ENCODE measurements at places on chromosomes 16 and 17.

DNA sequence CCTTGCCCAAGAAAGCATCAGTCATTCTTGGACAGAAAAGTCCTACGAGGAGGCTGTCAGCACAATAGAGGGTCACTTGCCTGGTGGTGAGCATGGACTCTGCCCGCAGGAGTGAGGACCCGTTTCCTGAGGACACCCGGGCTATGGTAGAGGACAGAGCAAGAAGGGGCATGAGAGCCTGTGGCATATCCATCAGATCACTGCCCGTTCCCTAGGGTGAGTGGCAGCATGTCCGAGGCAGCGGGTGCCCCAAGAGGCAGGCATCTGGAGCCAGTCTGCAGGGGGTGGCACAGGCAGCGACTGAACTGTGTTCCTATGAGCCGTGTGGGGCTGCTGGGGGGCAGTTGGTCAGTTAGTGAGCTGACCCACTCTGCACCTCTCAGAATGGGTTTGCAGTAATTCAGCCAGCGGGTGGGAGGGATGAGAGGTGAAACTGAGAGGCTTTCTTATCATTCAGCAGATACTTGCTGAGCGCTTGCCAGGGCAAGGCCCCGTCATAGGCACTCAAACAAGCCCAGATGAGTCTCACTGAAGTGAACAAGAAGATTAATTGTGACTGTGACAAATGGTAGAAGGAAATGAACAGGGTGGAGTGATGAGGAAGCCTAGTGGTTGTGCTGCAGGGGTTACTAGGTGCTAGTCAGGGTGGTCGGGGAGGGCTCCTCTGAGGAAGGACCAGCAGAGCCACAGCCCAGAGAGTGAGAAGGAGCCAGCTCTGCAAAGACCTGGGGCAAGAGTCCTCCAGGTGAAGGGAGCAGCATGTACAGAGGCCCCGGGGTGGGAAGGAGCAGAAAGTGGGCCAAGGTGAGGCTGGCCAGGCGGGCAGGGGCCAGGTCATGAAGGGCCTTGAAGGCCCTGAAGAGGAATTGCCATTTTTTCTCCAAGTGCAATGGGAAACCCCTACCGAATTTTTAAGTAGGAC is 87.9 kb downstream of the CLEC16A start:
- DNase-seq: no peak

DNA sequence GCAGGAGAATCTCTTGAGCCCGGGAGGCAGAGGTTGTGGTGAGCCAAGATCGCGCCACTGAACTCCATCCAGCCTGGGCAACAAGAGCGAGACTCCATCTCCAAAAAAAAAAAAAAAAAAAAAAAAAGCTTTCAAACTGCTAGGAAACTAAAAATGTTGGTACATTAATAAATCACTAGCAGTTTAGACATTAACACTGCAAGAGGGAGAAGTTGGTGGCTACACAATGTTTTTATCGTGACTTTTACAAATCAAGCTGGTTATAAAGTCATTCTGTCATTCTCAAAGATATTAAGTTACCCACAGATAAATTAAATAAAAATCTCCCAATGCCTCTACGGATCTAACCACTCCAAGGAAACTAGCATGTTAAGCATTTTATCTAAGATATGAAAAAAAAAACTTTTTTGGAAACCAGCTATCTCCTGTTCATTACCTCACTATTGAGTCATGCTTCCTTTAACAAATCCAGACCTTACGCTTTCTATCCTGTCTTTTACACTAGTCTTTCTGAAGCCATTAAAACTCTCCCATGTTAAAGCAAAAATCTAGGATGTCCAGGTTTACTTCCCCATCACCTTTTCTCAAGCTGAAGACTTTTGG is 85.9 kb upstream of the SMURF2 start:
- DNase-seq: no peak

DNA sequence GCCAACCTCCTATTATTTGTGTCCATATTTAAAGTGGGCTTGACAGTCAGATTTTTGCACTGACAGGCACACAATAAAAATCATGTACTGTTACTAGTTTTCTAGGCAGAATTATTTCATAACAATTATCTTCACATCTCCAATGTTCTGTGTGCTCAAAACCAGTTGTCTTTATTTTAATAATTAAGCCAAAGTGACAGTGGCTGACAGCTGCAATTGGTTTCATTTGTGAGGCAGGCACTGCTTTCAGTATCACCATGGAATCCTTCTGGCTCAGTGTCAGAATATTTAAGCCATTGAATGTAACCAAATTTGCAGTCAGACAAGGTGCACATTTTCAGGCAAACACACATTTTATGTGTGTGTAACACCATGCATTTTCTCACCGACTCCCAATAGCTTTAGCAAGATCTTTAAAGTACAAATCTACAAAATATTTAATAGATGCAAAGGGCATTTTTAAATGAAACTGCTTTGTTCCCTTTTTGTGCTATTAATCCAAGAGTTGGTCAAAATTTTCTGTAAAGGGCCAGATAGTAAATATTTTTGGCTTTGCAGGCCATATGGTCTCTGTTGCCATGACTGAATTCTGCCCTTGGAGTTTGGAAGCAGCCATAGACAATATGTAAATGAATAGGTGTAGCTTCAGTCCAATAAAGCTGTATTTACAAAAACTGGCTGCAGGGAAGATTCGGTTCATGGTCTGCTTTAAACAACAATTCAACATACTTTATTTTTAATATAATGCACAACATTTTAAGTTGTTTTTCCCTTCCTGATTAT is 486.0 kb downstream of the KCNJ2 start:
- DNase-seq: no peak

GRCh38 chr17:42389135-42389417 is 834 bp upstream of the STAT3 start:
- no peak for DNase-seq

GRCh38 chr17:49442041-49442440 is 27.4 kb upstream of the PHB1 start:
- no peak for DNase-seq

DNA sequence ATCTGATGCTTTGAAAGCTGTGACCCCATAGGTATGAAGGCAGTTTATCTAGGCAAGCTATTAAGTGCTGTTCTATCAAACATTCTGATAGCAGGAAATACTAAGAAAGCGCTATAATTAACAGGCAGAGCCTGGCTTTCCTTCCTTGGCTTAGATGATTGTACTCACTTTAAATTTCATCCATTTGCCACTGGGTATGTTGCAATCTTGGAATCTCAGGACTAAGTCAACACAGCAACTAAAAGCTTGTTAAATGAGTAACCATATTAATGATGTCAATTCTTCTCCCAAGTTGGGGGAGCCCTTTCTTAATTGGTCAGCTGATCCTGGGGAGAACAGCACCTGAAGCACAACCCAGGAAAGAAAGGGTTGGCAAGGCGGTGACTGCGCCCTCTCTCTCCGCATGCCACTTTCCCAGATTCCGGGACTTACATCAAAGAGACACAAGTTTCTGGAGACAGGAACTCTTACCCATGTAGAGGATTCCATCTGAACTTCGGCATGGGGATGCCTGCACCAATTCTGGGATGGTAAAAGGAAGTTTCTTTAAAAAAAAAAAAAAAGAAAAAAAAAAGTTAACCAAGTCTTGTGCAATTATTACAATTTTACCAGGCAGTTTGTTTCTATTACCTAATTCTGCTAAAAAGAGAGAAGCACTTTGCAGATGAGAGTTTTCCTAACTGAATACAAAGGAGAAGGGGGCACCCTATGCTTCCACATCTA is 54.4 kb upstream of the ICAM2 start:
- DNase-seq: no peak

GRCh38 chr16:19128454-19129200 is 14.9 kb downstream of the ITPRIPL2 start:
- no peak for DNase-seq

- no peak for DNase-seq
These were observed 107.8 kb downstream of the PRKCB start for GRCh38 chr16:23943604-23944003.

DNA sequence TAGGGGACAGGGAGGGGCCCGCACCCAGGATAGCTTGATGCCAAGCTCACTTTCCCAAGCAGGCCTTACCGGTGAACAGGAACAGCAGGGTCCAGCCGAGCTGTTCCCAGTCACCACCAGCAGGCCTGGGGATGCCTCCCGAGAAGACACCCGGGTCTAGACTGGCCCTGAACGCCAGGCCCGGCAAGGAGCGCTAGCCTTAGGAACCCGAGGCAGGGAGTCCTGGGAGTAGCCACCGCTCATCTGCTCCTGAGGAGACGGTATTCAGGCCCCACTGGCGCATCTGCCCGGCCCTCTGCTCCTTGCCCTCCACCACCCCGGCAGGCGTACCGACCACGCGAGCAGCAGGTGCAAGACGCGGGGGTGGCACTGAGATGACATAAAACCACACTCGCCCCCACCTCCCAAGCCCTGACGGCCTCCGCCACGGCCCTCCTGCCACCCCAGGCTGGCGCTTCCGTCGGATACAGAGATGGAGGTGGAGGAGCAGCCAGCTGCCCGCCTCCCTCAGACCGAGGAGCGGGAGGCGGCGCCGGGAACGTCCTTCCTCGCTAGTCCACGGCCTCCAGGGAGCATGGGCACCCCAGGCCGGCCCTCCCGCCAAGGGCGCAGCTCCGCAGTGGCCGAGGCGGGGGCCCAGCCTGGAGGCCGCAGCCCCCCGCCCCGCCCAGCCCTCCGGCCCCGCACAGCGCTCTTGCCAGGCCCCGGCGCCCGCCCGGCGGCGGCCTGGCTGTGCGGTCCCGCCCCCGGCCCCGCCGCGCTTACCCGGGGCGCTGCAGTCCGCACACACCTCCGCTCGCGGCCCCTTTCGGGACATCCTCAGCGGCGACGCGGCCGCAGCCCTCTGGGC is 661 bp downstream of the GIT1 start:
- DNase-seq: no peak

- DNase-seq: no peak
These were observed 12.7 kb downstream of the LRRC75A start for GRCh38 chr17:16479264-16479663.

GRCh38 chr16:15830832-15831451 is 25.9 kb downstream of the MYH11 start:
- DNase-seq: no peak

- DNase-seq: no peak
These were observed 25.4 kb downstream of the UBE2G1 start for GRCh38 chr17:4340914-4341615.

GRCh38 chr17:47802341-47803022 is 19.1 kb downstream of the OSBPL7 start:
- peak; percentile 82 for DNase-seq

DNA sequence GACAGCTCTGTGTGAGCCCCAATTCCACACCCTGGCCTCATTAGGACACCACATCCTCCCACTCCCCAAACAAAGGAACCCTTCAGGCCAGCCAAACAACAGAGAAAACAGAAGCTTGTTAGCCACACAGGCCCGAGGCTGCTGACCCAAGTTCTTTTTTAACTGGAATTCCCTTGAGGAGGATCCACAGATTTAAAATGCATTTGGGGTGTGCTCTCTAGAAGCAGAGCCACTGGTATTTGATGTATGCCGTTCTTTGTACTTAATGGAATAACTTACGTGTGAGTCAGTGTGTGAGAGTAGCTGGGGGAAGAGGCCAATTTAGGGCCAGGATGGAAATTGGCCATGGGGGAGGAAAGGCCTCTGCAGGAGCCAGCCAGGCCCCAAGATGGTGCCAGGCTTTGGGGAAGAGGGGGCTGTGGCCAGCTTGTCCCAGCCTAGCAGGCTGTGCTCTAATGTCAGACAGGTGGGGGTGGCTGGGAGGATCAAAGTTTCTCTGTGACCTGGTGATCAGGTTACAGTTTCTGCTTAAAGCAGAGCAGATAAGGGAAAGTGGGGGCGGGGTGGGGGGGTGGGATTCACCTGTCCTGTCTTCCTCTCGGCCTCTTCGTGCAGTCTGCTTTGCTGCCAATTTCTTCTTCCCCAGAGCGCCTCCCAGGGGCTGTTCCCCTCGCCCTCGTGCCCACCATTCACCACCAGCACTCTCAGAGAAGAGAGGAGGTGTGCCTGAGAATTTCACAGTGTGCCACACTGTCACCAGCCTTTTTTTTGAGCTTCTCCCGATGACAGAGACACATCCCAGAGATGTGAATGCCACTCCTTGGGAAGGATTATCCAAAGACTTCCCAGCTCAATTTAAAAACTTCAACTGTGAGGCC is 50.8 kb downstream of the TOM1L2 start:
- DNase-seq: peak; percentile 86

DNA sequence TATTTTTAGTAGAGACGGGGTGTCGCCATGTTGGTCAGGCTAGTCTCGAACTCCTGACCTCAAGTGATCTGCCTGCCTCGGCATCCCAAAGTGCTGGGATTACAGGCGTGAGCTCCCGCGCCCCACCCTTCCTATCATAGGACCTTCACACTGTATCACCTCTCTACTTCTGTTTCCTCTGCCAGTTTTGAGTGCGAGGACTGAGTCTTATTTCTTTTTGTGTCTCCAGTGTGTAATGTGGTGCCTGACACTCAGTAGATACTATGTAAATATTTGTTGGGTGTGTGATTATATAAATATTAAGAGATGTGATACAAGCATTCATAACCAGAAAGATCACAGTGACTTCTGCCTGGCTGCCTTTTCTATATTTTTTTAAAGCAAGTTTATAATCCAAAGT is 10.5 kb downstream of the PRKCA start:
- DNase-seq: no peak

DNA sequence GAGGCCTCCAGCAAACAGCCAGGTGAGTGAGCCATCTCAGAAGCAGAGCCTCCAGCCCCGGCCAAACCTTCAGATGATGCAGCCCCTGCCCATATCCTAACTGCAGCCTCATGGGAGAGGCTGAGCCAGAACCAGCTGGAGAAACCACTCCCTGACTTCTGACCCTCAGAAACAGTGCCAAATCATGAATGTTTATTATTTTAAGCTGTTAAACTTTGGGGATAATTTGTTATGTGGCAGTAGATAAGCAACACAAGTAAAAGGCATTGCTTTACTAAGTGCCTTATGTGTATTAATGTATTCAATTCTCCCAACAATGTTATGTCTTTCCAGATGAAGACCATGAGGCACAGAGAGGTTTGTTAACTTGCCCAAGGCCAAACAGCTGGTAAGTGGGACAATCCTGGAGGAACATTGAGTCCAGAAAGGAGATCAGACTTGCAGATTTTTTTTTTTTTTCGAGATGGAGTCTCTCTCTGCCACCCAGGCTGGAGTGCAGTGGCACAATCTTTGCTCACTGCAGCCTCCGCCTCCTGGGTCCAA is 59.6 kb downstream of the SOCS1 start:
- no peak for DNase-seq

GRCh38 chr17:57868910-57869616 is 19.2 kb upstream of the MRPS23 start:
- peak; percentile 34 for DNase-seq

DNA sequence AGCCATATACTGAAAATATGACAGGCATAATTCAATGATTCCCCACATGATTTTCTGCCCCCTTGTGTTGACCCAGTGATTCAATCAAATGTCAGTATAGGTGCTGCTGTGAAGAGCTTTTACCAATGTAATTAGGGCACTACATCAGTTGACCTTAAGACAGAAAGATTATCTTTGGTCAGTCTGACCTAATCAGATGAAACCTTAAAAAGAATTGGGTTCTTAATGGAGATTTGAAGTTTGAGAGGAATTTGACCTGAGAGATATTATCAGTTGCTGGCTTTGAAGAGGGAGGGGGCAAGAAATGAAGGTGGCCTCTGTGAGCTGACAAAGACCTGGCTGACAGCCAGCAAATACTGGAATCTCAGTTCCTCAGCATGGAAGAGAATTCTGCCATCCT is 358.7 kb upstream of the CA10 start:
- no peak for DNase-seq

Measured in H9 (cell line).